ENCODE measurements at places on chromosomes 2 and 18.

DNA sequence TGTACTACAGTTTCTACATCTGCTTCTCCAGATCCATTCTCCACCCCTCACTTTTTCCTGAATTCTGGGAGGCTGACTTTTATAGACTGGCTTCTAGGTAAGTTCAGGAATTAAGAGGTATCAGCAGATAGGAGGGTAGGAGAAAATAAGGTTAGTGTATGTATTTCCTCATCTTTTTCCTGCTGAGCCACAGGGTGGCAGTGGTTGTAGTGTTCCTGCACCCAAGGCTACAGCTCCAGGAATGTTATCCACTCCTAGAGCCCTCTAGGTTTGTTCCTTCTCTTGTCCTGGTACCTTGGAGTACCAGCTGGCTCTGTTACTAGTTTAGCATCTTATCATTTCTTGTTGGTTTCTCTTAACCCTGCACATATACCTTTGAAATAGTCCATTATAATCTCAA is 40.7 kb upstream of the C2orf66 start:
- DNase-seq, result no peak

- DNase-seq, result no peak
These were observed 9.7 kb downstream of the OXER1 start for GRCh38 chr2:42754021-42754775.

DNA sequence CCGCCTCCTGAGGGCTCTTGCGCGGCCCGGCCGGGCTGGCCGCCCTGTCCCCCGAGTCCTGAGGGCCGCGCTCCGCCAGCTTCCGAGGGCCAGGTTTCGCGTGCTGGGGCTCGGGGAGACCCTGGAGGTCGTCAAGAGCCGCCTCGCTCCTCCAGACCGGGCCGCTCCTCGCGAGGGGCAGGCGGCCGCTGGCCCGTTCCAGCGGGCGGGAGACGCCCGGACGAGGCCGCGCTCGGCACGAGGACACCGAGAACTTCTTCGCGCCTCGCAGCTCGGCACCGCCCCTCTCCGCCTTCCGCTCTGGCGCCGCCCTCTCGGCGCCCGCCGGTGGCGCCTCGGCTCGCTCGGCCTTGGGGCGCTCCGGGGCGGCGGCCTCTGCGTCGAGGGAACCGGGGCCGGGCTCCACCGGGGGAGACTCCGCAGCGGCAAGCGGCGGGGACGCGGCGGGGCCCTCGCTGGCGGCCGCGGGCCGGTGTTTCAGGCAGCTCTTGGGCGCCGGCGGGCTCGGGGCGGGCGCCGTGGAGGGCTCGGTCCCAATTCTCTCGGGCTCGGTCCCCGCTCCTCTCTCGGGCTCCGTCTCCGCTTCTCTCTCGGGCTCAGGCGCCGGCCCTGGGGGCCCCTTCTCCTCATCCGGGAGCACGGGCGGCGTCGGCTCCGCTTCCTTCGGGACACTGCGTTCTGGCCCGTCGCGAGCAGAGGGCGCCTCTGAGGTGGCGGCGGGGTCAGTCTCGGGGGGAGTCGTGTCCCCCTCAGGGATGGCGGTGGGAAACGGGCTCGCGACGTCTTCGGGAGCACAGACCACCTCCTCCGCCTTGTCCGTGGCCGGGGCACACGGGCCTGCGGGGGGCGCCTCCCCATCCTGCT is 91.6 kb upstream of the MGAT4A start:
- peak; percentile 42 for DNase-seq

- DNase-seq, result no peak
These were observed 272.8 kb upstream of the MMADHC start for GRCh38 chr2:149860276-149860921.

GRCh38 chr2:65537651-65538385 is 105.4 kb upstream of the SPRED2 start:
- DNase-seq, result no peak

DNA sequence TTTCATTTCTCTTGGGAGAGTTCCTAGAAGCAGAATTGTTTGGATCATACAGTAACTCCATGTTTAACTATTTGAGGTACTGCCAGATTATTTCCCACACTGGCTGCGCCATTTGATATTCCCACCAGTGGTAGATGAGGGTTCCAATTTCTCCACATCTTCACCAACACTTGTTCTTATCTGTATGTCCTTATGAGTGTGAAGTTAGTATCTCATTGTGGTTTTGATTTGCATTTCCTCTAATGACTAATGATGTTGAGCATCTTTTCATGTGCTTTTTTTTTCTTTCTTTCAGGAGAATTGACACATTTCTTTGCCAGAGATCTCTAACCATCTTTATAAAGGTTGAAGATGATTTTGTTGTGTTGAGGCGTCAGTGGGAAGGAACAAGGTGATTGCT is 4.1 kb upstream of the MGAT5 start:
- no peak for DNase-seq

- no peak for DNase-seq
These were observed 13.0 kb downstream of the ANTXR1 start for GRCh38 chr2:69026026-69026425.

DNA sequence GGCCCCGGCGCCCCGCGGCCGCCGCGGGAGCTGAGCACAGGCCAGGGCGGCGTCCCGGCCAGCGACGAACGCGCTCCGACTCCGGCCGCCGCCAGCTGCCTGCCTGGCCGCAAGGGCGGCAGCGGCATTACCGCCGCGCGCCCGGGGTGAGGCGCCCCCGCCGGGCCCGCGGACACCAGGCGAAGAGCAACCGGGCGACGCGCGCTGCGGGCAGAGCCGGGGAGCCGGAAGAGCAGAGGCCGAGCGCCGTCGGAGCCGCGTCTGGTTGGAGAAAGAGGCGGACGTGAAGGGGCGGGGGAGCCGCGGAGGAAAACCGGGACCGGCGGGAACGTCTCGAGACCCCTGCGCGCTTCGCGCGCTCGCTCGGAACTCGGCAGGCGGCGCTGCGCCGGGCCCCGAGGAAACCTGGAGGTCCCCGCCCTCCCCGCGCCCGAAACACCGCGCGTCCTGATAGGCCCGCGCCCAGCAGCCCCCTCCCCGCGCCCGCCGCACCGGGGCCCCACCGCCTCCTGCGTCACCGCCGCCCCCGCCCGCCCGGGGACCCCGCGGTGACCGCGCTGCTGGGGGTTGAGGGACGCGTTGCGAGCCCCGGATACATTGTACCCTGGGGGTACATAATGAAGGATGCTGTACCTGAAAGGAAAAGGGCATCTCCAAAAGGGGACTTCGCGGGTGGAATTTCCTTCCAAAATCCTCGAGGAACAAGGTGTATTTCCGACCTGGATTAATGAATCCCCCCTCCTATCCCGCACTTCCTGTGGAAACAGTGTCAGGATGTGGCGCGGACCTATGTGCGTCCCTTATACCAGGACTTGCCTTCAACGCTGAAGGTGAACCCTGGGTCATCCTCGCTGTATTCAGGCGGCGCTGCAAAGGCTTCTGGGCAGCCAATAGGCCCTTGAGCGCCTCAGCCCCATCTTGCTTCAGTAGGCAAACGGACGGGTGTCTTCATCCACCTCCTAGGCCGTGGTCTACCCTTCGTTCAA is 1.0 kb upstream of the B4GALT6 start:
- DNase-seq, result peak; percentile 13

GRCh38 chr2:773256-774160 is 96.3 kb upstream of the TMEM18 start:
- no peak for DNase-seq

DNA sequence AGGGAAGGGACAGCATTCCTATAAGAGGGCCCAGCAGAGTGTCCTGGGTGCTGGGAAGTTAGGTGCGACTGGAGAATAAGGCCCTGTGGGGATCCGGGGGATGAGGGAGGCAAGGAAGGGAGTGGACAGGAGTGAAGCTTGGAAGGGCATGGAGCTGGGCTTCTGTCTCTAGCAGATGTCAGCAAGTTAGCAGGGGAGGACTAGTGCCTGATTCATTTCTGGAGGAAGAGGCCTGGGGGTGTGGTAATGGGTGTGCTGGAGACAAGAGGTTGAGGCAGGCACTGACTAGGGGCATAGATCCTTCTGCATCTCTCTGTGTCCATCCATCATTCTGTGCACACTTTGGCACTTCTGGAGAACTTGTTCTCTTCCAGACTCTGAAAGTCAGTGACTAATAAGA is 134.7 kb downstream of the ACOXL start:
- no peak for DNase-seq

DNA sequence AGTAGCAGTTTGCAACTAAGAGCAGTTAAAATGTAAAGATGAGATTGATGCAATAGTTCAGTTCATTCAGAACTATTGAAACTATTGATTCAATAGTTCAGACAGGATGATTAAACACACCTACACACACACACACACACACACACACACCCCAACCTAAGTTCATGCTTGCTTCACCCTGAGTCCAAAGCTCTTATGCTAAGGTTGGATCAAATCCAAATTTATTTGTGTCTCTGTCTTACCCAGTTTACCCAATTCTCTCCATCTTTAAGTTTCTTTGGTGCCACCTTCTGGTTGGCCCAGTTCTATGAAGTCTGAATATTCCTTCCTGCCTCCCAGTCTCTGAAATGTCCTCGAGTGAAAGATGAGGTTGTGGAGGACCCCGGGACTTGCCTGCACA is 5.1 kb downstream of the SERPINB8 start:
- DNase-seq, result no peak

GRCh38 chr18:13532406-13533075 is 193.8 kb downstream of the FAM210A start:
- no peak for DNase-seq

DNA sequence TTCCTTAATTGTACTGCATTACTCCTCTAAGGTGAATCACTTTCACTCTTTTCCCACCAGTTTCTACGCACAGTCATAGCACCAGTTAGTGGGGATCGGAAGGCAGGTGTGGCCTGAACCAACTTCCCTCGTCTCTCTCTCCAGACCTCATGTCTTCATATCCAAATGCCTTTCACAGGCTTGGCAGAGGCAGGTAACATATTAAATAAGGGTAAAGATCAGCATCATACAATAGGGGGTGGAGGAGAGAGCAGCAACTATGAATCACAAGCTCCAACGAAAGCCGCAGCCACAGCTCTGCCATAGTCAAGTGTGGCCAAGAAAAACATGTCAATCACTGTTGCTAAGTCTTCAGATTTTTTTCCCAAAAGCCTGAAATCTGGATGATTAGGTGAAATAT is 40.3 kb downstream of the AP1S3 start:
- no peak for DNase-seq

GRCh38 chr2:238142382-238143205 is 4.1 kb downstream of the KLHL30 start:
- DNase-seq, result no peak

DNA sequence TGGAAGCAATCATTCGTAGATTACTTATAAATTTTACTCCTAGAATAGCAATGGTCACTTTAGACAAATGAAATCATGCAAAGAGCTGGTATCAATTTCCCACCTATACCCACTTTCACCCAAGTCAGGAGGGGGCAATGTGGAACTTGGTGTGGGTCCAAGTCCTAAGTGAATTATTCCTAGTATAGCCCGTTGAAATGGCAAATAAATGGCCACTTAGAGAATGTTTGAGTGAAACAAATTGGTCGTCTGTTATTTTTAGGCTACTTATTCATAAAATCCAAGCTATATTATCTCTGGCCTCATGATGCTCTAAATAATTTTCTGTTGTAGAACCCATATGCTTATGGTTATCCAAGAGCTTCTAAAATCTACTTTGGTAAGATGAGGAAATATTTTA is 98.1 kb downstream of the MYO3B start:
- DNase-seq, result no peak

Measured in activated CD8-positive, alpha-beta memory T cell treated with anti-CD3 and anti-CD28 coated beads for 1 hour (primary cell).